Fibroblast of gingiva (primary cell): ENCODE measurements at places on chromosomes 1 and 21.

DNA sequence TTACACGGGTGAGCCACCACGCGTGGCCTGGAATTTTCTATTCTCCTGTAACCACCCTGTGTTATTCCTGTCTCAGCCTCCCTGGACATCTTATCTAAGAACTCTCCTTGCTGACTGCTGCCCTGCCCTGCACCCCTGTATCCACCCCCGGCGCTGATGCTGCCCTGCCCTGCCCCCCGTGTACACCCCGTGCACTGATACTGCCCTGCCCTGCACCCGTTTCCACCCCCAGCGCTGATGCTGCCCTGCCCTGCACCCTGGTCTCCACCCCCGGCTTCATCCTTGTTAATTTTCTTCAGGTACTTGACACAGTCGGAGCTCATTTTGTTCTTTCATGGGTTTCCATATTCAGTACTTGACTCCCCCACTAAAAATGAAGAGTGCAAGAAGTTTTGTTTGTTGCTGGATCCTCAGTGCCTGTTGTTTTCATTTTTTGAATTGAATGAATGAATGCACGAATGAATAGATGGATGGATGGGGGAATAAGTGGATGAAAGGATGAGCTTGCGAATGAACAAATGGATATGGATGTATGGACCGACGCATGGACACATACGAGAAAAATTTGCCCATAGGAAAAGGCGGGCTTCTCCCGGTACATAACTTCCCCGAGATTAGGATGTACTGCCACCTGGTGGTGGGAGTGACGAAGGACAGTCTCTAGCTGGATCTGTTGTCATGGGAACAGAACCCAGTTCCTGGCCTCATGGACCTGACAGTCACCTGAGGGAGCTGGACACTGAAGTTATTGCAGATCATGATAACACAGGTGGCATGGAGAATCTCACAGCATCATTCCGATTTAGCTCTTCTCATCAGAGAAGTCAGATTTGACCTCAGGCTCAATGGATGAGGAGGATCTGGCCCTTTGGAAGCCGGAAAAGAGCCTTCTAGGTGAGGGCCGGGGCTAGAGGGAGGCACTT is 14.9 kb downstream of the AADACL4 start:
- peak; percentile 57 for DNase-seq

DNA sequence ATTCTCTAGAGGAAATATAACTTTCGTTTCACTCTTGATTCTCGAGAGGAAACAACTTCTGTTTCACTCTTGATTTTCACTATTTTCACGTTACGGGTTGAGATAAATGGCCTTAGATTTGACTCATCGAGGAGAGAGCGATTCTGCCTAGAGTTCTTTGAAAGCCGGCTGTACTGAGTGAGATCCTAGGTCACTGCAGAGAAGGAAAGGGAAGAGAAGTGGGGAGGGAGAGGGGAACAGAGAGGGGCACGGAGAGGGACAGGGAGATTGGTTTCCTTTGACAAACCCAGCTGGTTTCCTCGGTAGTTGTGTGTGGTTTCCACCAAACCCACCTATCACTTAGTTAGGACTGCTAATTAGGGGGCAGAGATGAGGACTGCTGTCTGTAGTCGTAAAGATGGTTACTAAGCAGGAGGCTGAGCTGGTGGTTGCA is 21.6 kb upstream of the GPR137B start:
- DNase-seq: no peak

- no peak for DNase-seq
These were observed 21.3 kb downstream of the UBASH3A start for GRCh38 chr21:42424914-42425541.

- no peak for DNase-seq
These were observed 158.8 kb upstream of the DUSP10 start for GRCh38 chr1:221900678-221901077.

DNA sequence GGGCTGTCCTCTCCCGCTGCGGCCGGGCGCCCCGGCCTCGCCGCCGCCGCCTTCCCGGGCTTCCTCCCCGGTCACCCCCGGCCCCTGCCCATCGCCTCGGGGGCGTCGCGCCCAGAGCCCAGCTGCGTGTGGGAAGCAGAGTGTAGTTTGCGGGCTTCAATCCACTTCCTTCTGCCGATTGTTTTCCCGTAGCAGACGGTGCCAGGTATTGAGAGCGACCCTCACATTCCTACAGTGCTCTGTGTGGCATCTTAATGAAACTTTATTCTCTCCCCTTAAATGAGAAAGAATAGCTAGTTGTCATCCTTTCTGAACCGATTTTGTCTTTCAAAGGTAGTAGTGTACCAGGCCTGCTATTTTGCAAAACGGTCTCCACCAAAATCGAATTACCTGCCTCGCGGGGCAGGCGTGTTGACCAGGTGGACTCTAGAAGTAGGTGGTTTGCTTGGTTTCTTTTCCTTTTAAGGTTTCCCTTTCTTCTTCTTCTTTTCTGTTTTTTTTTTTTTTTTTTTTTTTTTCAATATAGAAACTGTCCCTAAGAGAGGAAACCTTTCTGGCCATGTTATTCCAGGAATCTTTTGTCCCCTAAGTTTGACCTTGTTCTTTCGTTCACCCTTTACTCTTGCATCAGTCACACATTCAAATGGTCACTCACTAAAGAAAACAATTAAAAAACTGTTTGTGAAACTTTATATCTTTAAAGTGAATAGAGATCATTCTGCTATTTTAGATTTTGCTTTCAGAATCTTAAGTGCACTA is 881 bp downstream of the USP25 start:
- no peak for DNase-seq

- no peak for DNase-seq
These were observed 1.2 kb downstream of the ETV3 start for GRCh38 chr1:157137046-157137407.
